ENCODE measurements at places on chromosomes 4 and X.

DNA sequence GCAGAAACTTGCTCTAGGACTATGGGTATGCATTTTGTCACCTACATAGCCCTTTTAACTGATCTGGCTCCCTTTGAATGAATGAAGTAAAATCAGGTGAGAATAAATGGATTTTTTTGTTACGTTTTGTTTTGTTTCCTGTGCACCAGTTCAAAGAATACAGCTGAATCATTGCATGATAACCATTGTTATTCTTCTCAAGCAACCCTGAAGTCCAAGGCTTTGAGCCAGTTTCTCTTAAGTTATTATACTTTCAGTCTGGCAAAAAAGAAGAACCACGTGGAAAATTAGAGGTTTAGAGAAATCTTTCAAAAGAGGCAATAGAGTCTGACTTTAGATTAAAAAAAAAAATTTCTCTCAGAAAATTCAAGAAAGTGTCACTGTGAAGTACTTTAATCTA is 398.6 kb upstream of the TECRL start:
- no peak for DNase-seq

- DNase-seq, result no peak
Measured at GRCh38 chr4:27272217-27272616, 411.6 kb downstream of the STIM2 start.

DNA sequence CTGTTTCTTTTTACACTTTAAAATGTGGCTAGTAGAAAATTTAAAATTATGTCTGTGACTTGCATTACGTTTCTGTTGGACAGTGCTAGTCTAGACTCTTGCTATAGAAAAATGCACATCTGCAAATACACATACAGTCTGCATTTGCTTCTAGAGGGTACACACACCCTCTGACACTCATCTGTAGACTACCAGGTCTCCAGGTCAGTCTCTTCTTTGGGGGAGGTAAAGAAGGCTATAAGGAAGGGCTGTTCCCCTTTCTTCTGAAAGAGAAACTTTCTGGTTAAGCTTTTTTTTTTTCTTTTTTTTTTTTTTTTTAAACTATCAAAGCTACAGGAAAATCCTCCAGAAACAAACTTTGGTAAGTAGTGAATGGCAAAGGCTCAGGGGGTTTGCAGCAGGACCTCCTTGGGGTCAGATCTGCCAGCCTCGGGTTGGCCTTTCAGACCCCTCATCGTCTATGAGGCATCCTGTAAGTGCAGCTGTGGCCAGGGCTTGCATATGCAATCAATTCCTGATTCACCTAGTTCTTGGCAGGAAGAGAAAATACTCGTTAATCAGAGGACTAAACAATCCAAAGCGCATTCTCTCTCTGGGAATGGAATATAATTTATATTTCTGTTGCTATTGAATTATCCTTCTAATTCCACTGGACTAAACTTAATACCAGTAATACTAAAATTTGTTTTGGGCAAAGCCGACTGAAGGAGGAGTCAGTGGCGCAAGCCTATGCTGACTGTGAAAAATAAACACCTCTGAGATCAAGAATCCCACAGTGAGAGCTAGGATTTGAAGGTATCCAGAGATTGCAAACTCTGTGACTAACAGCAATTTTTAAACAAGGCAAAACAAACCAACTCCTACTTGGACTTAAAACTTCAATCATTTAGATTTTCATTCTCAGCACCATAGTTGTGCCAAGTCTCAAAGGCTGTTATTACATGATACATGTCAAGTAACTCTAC is 109.3 kb upstream of the TBC1D9 start:
- no peak for DNase-seq

DNA sequence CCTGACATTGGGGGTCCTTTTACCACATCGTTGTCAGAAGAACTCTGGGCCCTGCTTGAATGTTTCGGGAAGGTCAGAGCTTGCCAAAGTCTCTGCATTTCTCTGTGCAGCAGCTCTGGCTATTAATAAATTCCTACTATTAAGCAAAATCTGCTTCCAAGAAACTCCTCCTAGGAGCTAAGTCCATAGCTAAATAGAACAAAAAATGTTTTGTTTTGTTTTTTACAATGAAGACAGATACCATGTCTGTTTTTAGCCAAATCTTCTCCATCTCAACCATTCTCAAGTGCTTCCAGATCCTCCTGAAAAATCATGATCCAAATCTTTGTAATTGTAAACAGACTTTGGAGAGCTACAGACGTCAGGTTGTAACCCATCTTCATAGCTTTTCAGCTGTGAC is 161.6 kb downstream of the SPATA18 start:
- no peak for DNase-seq

GRCh38 chr4:80540785-80541469 is 205.4 kb downstream of the CFAP299 start:
- no peak for DNase-seq

DNA sequence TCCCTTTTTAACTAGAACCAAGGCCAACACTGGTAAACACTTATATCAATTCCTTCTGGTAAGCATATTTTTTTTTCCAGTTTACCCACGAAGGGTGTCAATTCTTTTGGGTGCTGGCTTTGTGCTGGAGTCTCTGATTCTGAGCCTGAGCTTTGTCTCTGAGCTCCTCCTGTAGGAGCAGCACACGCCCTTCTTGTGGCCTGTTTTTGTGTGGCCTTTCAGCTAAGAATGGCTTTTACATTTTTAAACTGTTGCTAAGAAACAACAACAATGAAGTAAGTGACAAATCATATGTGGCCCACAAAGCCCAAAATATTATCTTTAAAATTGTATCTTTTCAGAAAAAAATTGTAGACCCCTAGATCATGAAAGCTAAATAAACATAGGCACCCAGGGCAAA is 98.0 kb upstream of the TBC1D9 start:
- DNase-seq, result no peak

DNA sequence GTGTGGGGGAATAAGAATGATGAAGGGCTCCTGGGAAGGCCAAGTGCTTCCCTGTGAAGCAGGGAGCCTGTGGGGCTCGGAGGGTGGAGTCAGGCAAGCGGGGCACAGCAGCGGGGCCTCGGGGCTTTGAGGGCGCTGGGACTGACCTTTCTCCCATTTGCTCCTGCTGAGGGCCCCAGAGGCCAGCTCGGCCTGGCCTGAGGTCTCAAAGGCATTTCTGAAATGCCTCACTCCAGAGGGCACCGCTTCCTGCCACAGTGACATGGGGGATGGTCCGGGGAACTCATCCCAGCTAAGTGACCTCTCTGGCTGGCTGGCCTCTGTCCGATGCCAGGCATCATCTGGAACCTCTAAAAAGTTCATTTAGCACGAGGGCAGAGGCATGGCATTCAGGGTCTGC is 98.8 kb upstream of the STX18 start:
- DNase-seq, result no peak

GRCh38 chr4:174198828-174199227 is 84.6 kb downstream of the FBXO8 start:
- no peak for DNase-seq

- DNase-seq, result peak; percentile 14
Measured at GRCh38 chr4:145937971-145938611, 532 bp downstream of the ZNF827 start.

GRCh38 chr4:41334182-41334581 is 77.5 kb downstream of the UCHL1 start:
- DNase-seq, result no peak

DNA sequence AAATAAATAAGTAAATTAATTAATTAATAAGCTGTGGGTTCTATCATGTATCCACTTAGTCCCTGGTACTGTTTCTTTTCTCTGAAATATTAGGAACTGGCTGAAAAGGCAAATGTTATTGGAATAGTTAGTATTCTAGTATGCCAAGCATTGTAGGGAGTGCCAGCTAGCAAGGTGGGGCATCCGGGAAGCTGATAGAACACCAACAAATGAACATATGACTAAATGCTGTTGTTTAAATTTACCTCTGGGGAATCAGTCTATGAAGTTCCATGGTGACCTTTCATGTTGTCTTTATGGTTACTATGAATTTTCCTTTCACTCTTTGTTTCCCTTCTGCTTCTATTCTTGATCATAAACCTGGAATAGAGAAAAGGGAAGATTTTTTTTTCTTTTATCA is 32.7 kb downstream of the NUDT6 start:
- no peak for DNase-seq

- no peak for DNase-seq
Measured at GRCh38 chrX:108132876-108133275, 41.3 kb downstream of the ATG4A start.

- DNase-seq, result no peak
Measured at GRCh38 chrX:1330605-1331004, 6.0 kb upstream of the IL3RA start.

GRCh38 chr4:66691101-66691500 is 854.2 kb downstream of the CENPC start:
- no peak for DNase-seq

- no peak for DNase-seq
Measured at GRCh38 chrX:154515090-154515965, 704 bp downstream of the FAM3A start.

GRCh38 chr4:38939165-38939564 is 71.6 kb downstream of the FAM114A1 start:
- DNase-seq, result no peak

DNA sequence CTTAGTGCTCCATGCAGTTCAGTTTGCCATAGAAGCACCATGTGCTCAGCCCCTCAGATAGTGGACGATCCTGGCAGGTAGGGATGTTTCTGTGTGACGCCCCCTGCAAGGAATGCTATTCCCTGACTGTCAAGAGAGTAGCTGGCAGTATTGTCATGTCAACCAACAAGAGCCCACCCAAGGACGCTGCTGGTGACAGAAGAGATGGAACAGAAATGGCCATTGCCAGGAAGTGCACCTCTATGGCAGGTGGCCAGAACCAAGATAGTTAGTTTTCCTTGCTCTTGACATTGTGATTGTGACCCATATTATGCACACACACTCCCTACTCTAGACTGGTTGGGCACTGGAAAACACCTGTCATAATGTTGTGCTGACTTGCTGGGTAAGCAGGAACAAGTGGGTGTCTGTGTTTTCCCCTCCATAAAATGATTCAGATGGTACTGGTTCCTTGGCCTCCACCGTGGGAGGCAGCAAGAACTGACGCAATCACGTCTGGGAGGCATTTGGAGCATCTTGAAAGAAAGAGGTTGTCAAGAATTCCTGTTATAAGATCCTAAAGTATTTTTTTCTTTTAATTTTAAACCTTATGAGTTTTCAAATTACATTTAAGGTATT is 507.9 kb downstream of the MID1IP1 start:
- DNase-seq, result peak; percentile 10

DNA sequence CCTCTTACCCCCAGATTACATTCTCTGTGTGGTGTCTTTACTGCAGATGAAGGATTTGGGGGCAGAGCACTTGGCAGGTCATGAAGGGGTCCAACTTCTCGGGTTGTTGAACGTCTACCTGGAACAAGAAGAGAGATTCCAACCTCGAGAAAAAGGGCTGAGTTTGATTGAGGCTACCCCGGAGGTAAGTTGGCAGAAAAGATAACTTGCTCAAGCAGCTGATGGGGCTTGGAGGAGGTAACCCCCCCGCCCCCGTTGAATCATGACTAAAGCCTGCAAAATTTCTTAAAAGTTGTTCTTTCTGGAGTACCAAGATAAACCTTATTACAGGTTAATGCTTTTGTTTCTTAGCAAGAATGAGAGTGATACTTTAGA is 1.5 kb downstream of the CCNG2 start:
- DNase-seq, result no peak

GRCh38 chr4:48262926-48263325 is 6.7 kb downstream of the TEC start:
- DNase-seq, result no peak

GRCh38 chr4:52852711-52853110 is 9.4 kb upstream of the RASL11B start:
- no peak for DNase-seq

- DNase-seq, result no peak
Measured at GRCh38 chrX:124401696-124402095, 55.3 kb downstream of the SH2D1A start.

DNA sequence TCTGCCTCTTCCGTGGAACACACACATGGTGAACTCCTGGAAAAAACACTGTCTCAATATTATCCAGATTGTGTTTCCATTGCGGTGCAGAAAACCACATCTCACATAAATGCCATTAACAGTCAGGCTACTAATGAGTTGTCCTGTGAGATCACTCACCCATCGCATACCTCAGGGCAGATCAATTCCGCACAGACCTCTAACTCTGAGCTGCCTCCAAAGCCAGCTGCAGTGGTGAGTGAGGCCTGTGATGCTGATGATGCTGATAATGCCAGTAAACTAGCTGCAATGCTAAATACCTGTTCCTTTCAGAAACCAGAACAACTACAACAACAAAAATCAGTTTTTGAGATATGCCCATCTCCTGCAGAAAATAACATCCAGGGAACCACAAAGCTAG is 87.9 kb downstream of the TET2 start:
- DNase-seq, result no peak

DNA sequence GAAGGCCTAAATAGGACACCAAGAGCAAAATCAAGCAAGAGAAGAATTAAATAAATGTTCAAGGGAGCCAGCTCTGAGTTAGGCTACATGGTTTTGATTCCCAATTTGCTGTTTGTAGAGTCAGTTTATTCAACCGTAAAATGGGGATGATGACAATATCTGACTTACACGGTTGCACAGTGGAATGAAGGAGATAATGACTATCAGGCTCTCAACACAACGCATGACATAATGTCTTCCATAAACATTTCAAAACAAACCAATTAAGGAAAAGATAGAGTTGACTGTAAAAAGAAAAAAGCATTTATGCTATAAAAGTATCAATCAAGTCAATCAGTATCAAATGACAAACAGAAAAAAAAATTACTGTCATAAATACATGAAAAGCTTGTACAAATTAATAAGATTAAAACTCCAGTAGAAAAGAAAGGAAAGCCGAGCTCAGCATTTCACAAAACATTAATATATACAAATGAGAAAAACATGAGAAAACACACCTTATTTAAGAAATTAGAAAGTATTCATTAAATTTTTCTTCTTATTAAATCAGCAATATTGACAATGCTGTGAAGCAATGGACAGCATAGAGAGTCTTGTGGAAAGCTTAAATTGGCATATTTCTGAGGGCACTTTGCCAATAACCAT is 179.0 kb downstream of the SCFD2 start:
- DNase-seq, result no peak

GRCh38 chrX:101230636-101231035 is 11.1 kb downstream of the DRP2 start:
- no peak for DNase-seq

DNA sequence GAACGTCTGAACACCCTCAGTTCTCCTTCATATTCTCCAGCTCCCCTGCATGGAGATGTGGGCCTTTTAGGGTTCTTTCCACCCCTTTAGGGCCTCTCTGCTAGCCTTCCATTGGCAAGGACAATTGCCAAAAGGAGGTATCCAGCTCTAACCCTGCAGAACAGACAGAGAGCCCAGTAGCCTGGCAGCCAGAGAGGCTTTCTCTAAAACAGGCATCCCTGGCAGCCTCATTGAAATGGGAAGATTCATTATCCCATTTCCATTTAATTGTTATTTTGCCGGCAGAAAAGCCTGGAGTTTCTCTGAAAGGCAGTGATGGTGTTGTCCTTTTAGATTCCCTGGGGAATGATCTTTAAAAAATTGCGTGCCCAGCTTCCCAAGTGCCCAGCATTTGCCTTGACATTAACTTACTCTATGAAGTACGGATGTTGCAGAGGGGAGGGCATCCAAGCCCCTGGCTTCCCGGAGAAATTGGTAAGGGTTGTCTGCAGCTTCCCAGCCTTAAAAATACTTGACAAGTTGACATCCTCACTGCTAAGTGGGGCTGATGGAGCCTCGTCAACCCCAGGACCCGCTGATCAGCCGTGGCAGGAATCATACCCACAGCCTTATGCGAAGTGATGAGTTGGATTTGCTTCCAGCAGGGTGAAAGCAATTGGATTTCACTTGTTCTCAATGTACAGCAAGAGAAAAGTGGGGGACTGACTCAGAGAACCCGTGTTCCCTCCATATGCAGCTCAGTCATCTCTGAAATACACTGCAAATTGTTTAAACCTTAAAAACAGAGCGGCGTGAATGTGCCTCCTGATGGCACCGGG is 244.1 kb downstream of the CRLF2 start:
- DNase-seq, result no peak

Measured in stimulated activated effector memory CD8-positive, alpha-beta T cell treated with anti-CD3 and anti-CD28 coated beads, Interleukin-12 subunit alpha, Interleukin-12 subunit beta, amount 100 ng/mL, for 72 hours (primary cell).